ENCODE measurements at places on chromosomes 5 and 9.
A peak's percentile ranks its signal among the peaks of the same experiment; 100 is the strongest.

DNA sequence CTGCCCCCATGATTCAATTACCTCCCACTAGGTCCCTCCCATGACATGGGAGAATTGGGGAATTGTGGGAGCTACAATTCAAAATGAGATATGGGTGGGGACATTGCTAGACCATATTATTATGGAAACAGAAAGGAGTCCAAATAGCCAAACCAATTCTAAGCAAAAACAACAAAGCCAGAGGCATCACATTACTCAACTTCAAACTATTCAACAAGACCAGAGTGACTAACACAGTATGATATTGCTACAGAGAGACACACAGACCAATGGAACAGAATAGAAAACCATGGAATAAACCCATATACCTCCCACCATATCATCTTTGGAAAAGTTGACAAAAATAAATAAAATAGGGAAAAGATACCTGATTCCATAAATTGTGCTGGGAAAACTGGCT, 710.5 kb upstream of the CDH9 start:
- DNase-seq, result peak; percentile 74

DNA sequence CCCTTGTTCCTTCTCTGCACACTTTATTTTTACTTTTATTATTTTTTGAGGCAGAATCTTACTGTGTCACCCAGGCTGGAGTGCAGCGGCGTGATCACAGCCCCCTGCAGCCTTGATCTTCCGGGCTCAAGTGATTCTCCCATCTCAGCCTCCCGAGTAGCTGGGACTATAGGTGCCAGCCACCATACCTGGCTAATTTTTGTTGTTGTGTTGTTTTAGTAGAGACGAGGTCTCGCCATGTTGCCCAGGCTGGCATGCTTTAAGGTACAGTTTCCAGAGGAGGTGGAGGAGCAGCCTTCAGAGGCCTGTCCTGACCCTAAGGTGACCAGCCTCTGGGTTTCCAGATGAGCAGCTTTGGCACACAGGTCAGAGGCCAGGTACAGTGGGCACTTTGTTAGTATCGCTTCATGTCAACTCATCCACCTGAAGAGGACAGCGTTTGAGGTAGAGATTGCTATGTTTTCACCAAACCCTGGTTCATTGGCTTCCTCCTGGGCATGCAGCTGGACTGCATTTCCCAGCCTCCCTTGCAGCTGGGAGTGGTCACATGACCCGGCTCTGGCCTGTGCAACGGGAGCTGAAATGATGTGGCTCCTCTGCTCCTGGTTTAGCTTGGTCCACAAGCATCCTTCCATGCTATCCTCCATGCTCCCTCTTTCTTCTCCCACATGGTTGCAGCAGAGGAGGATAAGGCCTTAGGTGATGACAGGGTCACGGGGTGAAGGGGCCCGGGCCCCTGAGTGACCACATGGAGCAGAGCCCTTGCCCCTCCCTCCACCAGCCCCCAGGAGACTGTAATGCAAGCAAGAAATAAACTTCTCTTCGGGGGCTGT, 139.3 kb upstream of the IER5L start:
- DNase-seq, result no peak

DNA sequence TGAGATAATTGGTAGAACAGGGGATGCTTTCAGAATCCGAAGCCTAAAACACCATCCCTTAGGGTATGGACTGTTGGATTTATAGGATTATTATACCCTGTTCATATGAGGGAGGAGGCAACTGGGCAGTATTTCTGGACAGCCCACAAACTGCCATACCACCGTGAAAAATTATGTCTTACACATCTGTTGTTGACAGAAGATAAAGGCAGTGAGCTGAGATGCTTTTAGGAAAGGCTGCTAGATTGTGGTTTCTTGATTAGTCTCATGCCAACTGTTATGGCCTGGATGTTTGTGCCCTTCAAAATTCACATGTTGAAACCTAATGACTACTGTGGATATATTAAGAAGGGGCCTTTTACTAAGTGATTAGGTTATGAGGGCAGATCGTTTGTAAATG, 83.7 kb upstream of the DHFR start:
- DNase-seq, result no peak

DNA sequence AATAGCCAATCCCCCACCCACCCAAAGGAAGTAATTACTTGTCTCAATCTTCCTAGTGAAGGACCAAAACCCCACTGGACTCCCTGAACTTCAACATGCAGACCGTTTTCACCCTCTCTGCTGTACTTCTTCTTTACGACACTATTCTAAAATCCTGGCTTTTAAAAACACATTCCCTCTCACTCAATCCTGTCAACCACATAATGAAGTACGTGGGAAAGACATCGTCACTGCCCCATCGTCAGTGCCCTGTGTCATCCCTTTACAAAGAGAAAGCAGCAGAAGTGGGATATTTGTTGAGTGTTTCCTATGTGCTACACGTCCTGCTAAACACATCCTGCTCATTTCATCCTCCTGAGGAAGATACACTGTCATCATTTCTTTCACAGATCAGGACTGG, 54.2 kb downstream of the MAPKAP1 start:
- no peak for DNase-seq

DNA sequence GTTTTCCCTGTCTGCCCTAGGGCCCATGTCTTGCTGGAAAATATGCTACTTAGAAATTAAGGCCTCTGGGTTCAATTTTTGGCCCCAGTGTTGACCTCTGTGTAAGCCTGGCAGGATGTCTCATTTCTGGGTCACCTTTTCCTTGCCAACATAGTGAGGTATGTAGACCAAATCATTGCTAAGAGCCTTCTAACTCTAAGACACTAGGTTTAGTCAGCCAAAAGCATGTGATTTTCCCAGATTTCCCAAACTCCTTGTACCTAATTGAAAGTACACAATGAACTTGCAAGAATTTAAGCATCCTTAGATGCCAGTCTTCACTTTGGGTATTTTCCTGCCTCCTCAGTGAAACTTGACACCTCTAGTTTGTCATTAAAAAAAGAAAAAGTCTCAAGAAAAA, 77.0 kb downstream of the GALNT10 start:
- no peak for DNase-seq

DNA sequence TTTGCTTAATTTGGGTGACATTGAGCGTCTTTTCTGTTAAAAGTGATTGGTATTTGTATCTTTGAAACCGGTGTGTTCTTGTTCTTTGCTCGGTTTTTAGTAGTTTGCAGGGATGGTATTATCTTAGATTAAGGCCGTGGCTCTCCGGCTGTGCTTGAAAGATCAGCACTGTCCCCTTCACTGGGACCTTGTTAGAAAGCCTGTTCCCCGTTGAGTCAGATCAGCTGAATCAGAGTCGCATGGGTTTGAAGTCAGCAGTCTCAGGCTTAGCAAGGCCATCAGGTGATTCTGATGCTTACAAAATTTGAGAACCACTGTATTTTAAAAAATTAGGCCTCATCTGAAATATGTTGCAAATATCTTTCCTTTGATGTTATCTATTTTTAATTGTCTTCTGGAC, 5.0 kb downstream of the DIRAS2 start:
- DNase-seq, result no peak

DNA sequence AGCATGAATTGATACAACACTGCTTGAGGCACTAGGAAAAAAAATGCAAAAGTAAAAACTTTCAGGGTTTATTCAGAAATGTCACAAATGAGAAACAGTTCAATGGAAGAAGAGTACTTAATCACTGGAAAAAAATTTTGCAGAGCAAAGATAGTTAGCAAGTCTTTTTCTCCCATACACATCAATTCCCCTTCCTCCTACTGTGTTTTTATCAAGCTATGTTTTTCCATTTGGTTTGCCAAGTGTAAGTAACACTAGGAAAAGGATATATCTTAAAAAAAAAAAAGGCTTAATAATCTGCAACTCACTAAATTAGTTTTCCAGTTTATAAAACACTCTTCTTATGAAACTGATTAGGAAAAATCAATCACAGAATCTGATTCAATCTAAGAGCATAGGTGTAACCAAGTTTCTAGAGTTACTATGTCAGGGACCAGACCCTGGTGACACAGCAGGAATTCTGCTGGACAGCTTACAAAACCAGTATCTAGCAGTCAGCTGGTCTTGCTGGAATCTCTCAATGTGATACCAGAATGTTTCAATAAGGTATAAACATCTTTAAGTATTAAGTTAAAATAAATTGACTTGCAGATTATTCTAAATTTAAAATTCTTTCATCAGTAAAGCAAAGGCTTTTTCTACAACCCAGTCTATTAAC, 34.7 kb downstream of the RNF145 start:
- no peak for DNase-seq

DNA sequence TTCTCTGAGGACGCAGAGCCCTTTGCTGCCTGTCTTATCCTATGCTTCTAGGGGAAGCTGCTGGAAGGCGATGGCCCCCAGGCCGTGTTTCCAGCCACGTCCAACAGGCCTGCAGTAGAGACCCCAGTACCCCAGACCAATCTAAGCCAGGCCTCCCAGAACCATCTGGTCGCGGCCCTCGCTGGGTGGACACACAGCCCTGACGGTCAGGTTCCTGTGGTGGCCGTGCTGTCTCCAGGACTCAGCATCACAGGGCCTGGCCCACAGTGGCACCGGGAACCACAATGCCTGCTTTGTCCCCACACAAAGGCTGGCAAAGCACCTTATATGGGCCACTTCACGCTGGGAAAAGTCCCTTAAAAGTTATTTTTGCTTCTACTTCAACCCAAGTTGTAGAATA, 44.5 kb downstream of the SEMA4D start:
- DNase-seq, result no peak

DNA sequence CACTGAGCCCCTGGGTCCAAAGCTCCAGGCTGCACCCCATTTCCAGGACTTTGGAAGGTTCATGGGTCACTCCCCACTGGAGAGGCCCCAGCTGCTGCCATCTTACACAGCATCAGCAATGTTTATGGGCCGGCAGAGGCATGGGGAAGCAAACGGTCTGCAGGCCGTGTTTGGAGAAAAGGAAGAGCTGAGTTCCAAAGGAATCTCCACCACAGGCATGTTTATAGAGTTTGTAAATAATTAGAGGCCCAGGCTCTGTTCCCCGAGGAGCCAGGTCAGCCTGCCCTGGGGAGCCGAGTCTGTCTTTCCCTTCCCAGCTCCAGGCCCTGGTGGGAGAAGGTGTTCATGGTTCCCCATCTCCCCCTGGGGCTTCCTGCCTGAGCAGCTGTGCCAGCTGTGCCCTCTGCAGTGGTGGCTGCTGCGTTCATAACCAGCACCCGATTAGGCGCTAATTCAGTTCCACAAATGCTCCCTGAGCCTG, 64.8 kb downstream of the COL27A1 start:
- DNase-seq, result no peak

DNA sequence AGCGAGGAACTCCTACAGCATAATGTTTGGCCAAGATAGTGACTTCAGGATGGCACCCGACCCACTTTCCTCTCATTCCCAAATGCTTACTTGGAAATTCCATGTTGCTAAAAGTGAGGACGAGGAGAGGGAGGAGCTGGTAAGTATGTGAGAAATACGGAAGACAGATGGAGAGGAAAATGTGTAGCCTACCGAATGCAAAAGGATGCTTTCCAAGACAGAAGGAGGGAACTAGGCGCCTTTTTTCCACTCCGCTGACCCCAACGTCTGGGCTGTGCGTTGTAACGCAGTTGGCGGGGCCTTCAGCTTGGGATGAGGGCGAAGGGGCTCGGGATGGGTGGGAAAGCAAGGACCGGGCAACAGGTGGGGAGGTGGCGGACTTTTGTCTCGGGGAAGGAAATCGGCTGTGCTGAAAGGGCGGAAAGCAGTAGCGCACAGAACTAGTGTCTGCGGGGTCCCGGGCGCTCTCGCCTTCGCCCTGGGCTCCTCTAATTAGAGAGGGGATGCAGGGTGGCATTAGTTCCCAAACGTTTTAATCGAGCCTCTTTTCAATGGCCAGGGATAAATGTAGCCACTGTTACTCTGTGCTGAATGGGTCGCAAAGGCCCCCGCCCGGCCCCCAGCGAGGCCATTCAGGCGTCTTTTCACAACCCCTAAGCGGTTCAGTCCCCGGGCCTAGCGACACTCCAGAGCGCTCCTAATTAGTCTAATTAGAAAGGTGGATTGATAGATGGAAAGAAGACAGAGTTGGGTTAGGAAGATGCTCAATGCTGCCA, 12.6 kb downstream of the FOXD1 start:
- DNase-seq, result no peak

GRCh38 chr5:168898247-168898911, 319.2 kb upstream of the PANK3 start:
- no peak for DNase-seq

GRCh38 chr5:62938927-62939326, 360.3 kb downstream of the LRRC70 start:
- no peak for DNase-seq

- DNase-seq, result no peak
These were observed 23.3 kb upstream of the PDCD1LG2 start for GRCh38 chr9:5486988-5487387.

- no peak for DNase-seq
These were observed 18.3 kb upstream of the STOM start for GRCh38 chr9:121388140-121388905.

DNA sequence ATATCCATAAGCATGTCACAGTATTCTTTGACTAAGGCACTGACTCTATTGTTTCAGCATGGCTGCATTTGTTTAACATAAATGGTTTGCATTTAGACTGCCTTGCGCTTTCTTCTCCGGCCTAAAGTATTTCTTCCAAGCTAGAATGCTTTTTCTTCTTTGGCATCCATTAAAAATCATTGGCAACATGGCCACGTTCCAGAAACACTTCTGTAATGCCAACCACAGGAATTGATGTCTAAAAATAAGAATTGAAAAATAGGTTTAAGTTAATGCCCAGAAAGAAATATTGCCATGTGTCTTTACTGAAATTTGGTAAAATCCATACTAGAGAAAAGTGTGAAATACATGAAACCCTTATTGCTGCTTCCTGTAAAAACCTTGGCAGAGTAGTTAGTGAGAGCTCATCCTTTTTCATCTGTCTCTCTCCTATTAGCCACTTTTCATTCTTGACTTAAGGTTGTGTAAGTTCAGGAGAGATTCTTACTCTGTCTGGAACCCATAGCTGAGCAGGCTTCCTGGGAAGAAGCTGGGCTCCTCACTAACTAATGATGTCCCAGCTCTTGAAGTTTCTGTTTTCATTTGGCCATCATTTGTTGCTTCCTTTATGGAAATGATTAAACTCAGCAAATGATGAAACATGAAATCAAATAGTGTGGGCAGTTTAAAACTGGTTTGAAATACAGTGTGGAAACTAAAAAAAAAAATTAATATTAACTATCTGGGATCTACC, 58.2 kb upstream of the RPS23 start:
- DNase-seq, result no peak

DNA sequence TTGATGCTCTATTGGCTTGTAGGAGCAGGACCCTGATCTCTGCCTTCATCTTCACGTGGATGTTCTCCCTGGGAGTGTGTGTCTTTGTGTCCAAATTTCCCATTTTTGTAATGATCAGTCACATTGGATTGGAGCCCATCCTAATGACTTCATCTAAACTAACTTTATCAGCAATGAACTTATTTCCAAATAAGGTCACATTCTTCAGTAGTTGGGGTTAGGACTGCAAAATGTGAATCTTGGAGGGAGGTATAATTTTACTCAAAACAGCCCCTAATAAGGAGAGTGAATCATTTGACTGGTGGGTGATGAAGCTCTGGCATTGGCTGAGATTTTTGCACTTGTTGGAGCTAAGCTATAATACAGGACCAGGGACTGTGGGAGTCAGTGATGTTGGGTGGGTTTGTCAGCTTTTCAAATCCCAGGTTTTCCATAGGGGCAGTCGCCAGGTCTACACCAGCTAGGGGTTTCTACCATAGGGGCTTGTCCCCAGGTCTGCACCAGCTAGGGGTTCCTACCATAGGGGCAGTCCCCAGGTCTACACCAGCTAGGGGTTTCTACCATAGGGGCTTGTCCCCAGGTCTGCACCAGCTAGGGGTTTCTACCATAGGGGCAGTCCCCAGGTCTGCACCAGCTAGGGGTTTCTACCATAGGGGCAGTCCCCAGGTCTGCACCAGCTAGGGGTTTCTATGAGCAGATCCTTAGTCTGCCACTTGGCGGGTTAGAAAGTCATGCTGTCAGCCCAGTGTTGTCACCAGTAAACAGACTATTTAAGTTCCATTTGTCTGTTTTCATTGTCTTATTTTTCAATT, 382.6 kb upstream of the DAP start:
- DNase-seq, result no peak
